Right hindlimb (tissue), 1 donor: ENCODE measurements at places on chromosomes 6 and 20.

DNA sequence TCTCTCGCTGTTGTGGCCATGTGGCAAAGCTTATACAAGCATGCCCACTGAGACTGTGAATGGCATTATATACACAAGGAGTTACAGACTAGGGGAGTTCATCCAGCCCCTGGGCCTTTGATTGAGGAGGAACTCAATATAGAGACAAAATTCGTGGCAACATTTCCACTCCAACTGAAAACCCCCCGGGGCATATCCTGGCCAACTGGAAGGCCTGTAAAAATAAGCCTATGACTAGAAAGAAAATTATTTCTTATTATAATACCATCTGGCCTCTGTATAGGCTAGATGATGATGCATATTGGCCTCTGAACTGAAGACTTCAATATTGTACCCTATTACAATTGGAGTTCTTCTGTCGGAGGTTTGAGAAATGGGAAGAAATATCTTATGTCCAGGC lies 175.5 kb upstream of the GJE1 start:
- DNase-seq, result no peak

GRCh38 chr6:71284785-71285184 lies 3.8 kb upstream of the OGFRL1 start:
- no peak for DNase-seq

- no peak for DNase-seq
These were observed 18.3 kb downstream of the BPIFB1 start for GRCh38 chr20:33301192-33301930.

- DNase-seq, result no peak
These were observed 127.2 kb upstream of the TAB2 start for GRCh38 chr6:149190224-149190831.

GRCh38 chr6:53618219-53618618 lies 47.3 kb downstream of the KLHL31 start:
- DNase-seq, result no peak

DNA sequence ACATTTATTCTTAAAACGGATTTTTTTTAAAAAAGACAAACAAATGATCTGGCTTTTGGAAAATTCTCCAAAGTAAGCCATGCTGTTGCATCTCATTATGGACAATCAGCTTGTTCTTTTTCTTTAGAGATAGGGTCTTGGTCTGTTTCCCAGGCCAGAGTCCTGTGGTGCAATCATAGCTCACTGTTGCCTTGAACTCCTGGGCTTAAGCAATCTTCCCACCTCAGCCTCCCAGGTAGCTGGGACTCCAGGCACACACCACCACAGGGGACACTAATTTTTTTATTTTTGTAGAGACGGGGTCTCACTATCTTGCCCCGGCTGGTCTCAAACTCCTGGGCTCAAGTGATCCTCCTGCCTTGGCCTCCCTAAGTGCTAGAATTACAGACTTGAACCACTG lies 45.9 kb upstream of the TGM3 start:
- no peak for DNase-seq

GRCh38 chr6:158122048-158122447 lies 46.0 kb downstream of the SERAC1 start:
- DNase-seq, result no peak

DNA sequence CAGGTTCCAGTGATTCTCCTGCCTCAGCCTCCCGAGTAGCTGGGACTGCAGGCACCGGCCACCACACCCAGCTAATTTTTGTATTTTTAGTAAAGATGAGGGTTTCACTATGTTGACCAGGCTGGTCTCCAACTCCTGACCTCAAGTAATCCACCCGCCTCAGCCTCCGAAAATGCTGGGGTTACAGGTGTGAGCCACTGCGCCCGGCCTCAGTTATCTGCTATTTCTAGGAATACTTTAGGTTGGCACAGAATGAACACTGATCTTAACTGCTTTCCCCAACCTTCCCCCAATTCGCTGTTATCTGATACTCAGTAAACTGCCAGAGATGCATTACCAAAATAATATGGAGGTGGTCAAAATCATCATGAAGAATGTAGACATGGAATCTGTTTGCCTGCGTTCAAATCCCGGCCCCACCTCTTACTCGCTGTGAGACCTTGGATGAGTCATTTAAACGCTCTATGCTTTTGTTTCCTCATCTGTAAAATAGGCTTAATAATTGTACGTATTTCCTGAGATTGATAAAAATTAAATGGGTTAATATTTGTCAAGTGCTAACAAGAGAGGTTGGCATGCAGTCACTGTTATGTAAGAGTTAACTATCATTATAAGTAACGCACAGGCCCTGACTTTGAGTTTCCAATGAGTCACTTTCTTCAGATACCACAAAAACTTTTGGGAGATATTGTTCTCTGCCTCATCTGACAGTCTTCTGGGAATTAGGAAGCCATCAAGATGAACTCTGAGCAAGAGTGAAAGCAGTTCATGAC lies 44.5 kb upstream of the NCOA3 start:
- DNase-seq, result no peak

DNA sequence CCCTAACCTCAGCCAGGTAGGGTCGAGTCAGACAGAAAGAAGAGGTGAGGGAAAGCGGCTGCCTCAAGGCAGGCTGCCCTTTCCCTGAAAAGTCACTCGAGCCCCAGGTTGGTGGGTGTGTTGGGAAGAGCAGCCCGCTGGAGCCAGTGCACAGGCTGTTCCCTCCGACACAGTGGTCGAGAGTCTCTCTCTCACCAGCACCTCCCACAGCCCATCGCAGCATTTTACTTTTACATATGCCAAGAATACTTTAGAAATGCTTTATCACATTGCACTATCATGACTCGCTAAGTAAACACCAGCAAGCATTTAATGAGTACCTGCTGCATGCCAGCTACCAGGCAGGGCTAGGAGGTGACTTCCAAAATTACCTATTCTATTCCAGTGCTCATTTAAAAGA lies 1.7 kb downstream of the PRPH2 start:
- DNase-seq, result no peak

GRCh38 chr6:70599187-70599586 lies 32.5 kb downstream of the SDHAF4 start:
- DNase-seq, result no peak

GRCh38 chr6:39361657-39362486 lies 39.4 kb upstream of the KCNK16 start:
- peak; percentile 81 for DNase-seq

DNA sequence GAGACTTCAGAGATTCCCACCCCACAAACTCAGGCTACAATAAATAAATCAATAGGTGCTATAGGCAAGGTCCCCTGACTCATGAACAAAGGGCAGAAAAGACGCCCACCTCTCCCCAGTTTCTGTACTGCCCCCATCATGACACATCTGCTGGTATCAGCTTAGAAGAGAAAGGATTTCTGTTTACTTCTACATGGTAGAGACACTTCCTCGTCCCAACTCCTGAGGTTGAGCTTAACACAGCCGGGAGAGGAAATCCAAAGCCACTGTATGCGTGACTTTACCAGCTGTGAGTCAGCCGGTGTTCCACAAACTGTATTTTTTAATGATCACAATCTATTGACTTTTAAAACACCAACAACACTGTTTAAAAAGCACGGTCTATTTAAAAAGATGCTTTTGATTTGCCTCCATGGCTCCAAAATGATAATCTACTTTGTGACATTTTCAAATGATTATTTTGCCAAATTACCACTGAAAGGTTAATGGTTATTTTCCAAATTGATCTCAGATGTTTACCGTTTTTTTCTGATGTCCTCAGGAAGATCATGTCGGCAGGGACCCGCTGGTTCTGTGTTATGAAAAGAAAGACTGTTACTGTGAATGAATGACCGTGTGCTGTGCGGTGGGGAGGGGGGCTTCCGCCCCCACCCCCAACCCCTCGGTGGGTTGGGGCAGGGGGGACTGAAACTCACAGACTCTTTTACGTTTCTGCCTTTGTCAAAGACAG lies 72.5 kb downstream of the ATP9A start:
- DNase-seq, result peak; percentile 29

GRCh38 chr6:118553132-118553531 lies 5.0 kb downstream of the PLN start:
- no peak for DNase-seq

DNA sequence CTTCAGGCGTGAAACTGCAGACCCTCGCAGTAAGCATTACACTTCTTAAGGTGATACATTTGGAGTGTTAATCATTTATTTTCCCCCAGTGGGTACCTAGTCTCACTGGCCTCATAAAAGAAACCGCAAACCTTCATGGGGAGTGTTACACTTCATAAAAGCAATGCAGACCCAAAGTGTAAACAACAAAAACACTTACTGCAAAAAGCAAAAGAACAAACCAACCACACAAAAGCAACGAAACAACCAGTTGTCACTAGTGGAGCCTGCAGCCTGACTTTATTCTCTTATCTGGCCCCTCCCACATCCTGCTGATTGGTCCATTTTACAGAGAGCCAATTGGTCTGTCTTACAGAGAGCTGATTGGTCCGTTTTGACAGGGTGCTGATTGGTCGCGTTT lies 23.8 kb downstream of the LY86 start:
- no peak for DNase-seq

DNA sequence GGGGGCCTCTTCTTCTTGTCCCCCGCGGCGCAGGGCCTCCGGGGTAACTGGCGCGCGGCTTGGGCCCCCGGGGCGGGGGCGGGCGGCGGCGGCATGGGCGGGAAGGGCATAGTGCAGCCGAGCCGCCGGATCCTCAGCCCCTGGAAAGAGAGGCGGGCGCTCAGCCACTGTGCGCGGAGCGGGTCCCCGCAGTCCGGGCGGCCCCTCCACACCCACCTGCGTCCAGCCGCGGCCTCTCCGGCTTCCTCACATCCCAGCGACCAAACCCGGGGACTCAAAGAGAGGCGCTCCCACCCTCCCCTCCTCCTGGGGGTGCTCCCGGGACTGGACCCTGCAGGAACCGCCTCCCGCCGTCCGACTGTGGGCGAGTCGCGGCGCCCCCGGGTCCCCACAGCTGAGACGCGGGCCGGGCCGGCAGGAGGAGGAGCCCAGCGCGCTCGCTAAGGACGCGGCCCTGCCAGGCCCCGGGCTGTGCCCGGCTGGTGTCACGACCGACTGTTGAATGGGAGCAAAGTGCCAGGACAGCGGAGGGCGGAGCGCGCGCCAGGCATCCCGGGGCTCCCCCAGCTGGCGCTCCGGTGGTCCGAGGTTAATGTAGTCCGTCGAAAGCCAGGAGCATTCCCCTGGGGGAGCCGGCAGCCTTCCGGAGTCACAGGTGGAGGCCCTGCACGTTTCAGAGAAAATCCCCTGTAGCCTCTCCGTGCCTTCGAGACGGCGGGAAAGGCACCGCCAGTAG lies at the start of gene PRR18:
PRR18 (minus strand) TSS at position 360 of the 736 bp plus-strand sequence; CDS start at position 110, 250 bp downstream.
- peak; percentile 41 for DNase-seq

GRCh38 chr6:42030585-42031506 lies 19.5 kb upstream of the TAF8 start:
- peak; percentile 93 for DNase-seq

GRCh38 chr6:46781478-46782378 lies 11.5 kb upstream of the MEP1A start:
- DNase-seq, result peak; percentile 52

DNA sequence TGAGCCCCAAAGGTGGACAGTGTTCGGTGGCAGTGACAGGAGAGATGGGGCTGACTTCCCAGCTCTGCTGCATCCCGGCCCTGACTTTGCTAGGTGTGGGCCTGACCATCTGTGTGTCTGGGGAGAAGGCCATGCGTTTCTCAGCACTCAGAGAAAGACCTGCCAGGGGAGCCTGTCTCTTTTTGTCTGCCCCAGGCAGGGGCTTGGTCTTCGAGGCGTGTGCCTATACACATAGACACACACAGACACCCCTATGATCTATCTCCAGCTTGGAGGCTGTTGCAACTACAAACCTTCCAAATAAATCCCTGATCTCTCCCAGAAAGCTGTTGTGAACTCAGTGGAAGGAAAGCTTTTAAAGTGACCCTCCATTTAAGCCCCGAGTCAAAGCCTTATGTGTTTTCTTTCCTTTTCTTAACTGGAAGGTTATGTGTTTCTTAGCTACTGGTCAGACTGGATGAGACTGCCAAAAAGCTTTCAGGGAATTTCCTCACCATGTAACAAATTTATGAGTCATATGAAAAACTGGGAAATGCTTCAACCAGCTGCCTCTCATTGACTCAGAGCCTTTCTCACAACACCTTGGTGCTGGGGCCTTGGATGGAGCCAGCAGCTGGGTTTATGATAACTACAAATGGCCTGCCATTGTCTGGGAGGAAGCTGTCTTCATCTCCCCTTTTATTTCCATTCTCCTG lies 102.6 kb downstream of the CDC5L start:
- DNase-seq, result peak; percentile 53

DNA sequence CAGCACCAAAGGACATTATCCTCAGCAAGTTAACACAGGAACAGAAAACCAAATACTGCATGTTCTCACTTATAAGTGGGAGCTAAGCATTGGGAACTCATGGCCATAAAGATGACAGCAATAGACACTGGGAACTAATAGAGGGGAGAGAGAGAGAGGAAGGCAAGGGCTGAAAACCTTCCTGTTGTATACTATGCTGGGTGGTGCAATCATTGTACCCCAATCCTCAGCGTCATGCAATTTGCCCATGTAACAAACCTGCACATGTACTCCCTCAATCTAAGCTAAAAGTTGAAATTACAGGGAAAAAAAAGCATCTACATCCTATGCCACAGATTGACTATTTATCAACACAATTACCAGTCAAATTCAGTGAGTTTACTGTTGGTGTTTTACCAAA lies 20.0 kb upstream of the VNN1 start:
- no peak for DNase-seq

- no peak for DNase-seq
These were observed 81.3 kb downstream of the RPP40 start for GRCh38 chr6:4922488-4923037.

DNA sequence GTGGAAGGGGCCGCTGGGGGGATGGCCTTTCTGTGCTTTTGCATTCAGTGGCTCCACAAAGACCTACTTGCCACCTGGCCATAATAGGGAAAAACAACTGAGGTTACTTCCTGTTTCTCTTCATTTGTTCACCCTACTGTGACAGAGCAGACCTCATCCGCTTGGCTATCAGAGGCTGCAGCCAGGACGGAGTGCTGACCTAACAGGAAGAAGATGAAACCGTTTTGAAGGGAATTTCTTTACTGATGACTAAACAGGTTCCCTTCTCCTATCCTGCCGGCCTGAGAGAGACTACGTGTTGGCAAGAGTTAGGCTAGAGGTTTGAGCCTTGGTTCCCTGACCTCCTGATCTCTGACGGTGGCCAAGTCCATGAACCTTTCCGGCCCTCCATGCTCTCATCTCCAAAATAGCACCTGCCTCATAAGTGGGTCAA lies 21.3 kb downstream of the PRR18 start:
- DNase-seq, result no peak

DNA sequence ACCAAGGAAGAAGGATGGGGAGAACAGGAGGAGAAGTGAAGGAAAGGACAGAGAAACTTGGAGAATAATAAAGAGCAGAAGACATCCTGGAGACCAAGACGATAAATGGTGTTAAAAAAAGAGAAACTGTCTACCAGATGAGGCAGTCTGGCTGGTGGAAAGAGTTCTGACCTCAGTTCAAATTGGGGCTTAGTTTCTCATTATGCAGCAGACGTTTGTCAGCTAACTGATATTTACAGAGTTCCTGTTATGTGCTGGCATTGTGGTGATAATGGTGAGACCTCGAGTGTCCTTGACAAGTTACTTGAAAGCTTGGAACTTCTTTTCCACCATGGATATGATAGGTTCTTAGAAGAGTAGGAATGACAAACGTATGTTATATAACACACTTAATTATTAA lies 142.7 kb downstream of the LRRC1 start:
- DNase-seq, result no peak
